ENCODE measurements at places on chromosomes 7 and 10.
A peak's percentile ranks its signal among the peaks of the same experiment; 100 is the strongest.

DNA sequence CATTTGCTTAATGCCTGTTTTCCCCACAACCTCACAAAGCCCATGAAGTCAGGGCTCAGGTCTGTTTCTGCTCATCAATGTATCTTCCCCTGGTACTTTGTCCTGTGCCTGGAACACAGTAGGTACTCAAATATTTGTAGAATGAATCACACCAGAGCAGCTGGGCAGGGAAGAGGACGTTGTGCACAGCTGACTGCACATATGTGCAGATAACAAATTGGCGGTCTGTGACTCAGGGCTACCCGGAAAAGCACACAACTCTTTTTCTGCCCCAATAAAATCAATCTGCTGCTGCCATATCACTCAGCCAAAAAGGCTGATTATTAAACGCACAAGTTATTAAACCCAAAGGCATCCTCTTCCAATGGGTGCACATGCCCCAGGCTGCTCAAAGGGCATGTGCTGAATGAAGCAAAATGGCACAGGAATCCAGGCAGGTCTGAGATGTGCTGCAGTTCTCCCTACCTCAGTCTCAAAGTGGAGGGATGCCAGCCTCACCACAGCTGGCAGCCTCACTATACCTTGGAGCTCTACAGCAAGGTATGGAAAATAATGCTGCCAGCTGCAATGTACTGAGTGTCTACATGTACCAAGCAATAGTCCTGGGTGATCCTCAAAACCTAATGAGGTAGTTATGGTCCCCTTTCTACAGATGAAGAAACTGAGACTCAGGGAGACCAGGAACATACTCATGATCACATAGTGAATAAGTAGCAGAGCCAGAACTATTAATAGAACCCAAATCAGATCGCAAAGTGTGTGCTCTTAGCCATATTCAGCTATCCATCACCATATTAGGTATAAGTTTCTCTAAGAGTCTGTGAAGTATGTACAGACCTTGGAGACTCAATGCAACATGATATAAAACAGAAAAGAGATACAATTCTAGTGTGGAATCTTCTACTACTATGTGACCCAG, 43.4 kb downstream of the SORBS1 start:
- no peak for DNase-seq

- DNase-seq, result no peak
Observed at GRCh38 chr7:2163600-2164555, 68.9 kb downstream of the MAD1L1 start.

- no peak for DNase-seq
Observed at GRCh38 chr7:158186864-158187693, 400.5 kb downstream of the PTPRN2 start.

DNA sequence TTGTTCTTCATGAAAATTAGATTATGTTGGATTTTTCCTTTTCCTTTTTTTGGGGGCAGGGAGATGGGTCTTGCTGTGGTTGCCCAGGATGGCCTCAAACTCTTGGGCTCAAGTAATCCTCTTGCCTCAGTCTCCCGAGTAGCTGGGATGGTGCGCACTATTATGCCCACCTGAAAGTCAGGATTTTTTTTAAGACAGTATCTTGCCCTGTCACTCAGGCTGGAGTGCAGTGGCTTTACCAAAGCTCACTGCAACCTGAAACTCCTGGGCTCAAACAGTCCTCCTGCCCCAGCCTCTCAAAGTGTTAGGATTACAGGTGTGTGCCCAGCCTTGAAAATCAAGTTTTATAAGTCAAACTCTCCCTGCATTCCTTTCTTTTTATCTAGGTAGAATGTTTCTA, 1.7 kb upstream of the TET1 start:
- DNase-seq, result no peak

DNA sequence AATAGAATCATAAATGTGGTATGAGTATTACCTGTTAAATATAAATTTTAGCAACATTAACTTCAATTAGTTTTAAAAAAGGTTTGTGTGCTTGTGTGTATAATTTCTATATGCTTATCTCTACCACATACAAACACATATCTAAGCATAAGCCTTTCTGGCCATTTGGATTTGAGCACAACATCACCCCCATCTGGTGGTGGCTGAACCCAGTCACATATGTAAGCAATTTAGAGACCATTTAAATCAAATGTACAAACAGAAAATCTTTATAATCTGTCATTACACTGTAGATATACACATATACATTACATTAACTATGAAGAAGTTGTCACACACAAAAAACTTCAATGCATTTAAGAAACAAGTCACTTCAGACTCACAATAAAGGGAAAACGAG, 31.7 kb downstream of the GPR22 start:
- peak; percentile 10 for DNase-seq

GRCh38 chr10:51694086-51694768, 5.2 kb downstream of the CSTF2T start:
- no peak for DNase-seq

DNA sequence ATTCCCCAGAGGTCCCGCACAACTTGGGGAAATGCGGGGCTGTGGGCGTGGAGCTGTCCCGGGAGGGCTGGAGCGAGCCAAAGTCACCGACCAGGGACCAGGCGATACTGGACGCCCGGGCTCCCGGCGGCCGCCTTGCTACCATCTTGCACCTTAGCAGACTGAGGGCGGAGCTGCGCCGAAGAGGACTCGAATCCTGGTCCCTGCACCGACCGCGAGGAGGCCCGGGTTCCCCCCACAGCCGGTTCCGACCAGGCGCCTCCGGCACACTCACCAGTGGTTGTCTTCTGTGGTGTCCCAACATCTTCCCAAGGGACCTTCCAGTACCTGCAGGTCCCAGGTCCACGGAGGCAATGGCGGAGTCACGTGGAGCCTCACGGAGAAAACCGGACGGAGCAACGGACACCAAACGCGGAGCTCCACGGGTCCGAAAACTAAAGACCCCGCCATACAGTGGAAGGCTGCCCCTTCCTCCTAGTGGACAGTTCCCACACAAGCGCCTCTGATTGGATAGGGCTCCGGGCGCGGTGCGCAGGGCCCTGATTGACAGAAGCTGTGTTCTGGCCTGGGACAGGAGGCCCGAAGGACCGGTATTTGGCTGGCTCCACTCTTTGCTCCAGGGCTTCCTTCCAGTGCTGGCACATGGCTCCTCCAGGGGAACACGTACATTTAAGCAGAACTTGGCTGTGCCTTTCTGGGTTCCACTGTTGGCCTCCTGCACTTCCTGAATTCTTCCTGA, 124.6 kb upstream of the ZNF479 start:
- DNase-seq, result no peak

GRCh38 chr7:6613706-6614105, 1.7 kb upstream of the ZNF853 start:
- DNase-seq, result no peak

DNA sequence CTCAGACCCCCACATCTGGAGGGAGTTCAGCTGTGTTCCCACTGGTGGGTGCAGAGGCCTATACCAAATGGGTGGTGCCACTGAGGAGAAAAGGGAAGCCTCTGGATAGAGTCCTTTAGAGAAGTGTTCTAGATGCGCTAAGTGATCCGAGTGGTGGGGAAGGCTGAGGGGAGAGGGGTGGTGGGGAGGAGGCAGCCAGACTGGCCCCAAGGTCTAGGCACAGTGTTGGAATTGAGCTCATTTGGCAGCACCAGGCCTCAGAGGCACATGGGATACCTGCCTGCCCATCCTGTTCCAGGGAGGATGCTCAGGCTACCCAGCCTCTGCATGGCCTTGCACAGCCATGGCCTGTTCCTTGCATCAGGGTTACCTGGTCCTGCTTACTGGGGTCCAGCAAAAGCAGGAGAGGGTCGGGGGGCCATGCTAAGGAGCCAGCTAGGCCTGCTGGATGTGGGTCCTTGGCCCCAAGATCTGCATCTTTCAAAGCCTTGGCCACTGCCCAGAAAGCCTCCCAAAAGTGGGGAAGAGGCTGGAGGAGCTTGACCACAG, 99.6 kb downstream of the NEURL1 start:
- DNase-seq, result no peak

DNA sequence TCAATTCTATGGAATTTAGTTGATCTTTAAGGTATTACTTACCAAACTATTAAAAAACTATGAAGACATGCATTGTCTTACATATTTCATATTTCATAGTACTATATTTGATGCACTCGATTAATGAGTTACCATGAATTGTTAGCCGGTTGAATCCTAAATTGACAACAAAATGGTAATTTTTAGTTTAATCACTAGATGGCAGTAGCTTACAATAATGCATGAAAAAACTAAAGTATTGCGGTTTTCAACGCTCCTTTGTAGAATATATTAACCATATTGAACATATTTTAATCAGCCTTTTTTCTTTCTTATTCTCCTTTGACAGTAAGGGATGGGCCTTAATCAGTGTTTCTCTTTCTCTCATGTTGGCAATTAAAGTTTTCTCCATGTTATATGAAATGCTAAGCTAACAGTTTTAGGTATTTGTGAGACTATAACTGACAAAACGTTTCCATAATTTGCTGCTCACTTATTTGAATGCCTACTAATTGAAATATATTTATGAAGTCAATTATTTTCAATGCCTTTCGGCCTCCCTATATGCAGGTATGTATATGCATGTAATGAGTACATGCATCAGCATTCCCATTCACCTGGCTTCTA, 48.5 kb upstream of the ARL4A start:
- peak; percentile 16 for DNase-seq

DNA sequence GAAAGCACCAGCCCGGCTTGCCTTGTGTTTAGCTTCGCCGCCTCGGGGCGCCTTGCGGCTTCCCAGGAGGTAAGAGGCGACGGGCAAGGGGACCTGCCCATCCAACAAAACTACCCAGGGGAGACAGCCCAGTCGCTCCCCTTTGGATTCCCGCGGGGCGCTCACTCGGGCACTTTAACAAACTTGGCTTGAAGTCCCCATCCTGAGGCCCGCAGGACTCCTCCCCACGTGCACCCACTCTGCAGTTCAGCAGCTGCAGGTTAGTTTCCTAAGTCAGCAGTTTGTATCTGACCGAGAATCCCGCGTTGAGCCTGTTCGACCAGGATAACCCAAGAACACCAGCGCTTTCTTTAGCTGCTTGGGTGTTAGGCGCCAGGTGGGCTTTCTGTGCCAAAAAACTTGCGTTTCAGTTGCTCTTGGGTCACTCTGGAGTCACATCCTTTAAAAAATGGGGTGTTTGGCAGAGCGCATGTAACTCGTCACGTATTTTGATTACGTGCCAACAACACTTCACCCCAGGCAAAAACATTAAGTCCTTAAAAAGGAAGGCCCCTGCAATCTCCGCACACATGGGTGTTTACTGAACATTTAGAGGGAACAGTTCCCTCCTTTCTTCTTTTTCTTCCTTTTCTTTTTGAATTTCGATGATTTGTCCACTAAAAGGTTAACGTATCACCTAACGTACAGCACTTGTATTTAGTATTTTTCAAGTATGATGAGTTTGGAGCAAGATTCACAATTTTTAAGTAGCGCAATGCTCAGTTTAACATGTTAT, 876 bp downstream of the DNAH11 start:
- peak; percentile 23 for DNase-seq

DNA sequence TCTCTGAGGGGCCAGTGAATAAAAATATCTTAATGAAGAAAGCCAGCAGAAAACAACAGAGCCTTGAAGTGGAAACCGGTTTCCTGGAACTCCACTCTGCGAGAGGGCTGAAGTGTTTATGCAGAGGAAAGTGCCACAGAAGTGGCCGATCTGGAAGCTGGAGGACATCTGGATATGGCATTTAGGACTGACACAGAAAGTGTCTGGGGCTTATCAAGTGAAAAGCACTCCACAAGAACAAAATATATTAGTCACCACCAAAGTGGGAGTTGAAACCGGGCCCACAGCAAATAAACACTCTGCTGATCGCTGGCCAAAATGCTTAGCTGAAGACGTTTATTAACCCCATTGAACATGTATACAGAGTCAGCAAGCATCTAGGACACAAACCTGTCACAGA, 7.8 kb downstream of the NOD1 start:
- no peak for DNase-seq
